Progenitor cell of endocrine pancreas (in vitro differentiated cells): ENCODE measurements at places on chromosomes 1 and 21.
A peak's percentile ranks its signal among the peaks of the same experiment; 100 is the strongest.

- DNase-seq, result no peak
These were observed 11.3 kb downstream of the CSTB start for GRCh38 chr21:43764576-43765495.

DNA sequence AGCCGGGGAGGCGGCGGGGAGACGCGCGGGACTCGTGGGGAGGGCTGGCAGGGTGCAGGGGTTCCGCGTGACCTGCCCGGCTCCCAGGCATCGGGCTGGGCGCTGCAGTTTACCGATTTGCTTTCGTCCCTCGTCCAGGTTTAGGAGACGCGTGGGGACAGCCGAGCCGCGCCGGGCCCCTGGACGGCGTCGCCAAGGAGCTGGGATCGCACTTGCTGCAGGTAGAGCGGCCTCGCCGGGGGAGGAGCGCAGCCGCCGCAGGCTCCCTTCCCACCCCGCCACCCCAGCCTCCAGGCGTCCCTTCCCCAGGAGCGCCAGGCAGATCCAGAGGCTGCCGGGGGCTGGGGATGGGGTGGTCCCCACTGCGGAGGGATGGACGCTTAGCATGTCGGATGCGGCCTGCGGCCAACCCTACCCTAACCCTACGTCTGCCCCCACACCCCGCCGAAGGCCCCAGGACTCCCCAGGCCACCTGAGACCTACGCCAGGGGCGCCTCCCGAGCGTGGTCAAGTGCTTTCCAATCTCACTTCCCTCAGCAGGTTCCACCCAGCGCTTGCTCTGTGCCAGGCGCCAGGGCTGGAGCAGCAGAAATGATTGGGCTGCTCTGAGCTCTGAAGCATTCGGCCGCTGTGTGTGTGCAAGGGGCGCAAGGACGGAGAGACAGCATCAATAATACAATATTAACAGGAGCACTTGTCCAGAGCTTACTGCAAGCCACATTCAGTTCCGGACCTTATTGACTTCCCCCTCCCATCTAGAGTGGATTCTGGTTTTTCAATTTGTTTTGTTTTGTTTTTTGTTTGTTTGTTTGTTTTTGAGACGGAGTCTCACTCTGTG is 10.3 kb downstream of the SIM2 start:
- no peak for DNase-seq

- DNase-seq, result no peak
These were observed 36.6 kb upstream of the CNIH3 start for GRCh38 chr1:224579526-224579925.

- no peak for DNase-seq
These were observed 4.2 kb upstream of the DNAJC28 start for GRCh38 chr21:33495743-33496142.

- DNase-seq, result peak; percentile 68
These were observed 16.3 kb upstream of the ACKR1 start for GRCh38 chr1:159188375-159188788.

DNA sequence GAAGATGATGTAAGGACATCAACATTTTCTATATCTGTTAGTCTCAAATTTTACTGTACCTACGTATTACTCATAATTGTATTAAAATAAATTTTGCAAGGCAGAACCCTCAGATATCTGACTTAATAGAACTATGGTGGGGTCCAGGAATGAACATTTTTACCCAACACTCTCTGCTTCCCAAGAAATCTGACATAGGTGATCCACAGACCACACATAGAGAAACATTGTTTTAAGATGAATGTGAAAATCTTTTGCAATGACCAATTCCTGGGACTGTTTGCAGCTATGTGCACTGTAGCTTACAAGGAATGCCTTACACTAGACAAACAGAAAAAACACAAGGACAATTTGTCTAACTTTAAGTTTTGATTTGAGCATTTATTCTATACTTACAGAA is 645.6 kb upstream of the ADGRL2 start:
- no peak for DNase-seq

- DNase-seq, result no peak
These were observed 27.2 kb downstream of the OVAAL start for GRCh38 chr1:180585994-180586359.

- DNase-seq, result no peak
These were observed 562.6 kb downstream of the PTPRU start for GRCh38 chr1:29798699-29799566.

DNA sequence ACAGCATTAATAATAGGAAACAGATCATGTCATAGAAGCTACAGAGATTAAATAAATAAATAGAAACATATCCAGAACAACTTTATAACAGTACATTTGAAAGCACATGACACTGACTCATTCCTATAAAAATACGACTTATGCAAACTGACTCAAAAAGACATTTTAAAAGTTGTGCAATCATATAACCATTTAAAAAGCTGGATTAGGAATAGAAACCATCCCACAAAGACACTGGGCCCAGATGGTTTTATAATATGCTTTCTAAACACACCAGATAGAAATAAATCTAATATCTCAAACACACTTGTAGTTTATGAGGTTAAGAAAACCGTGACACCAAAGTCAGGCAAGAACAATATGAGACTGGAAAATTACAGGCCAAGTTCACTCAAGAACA is 47.6 kb downstream of the MATN1 start:
- DNase-seq, result no peak

DNA sequence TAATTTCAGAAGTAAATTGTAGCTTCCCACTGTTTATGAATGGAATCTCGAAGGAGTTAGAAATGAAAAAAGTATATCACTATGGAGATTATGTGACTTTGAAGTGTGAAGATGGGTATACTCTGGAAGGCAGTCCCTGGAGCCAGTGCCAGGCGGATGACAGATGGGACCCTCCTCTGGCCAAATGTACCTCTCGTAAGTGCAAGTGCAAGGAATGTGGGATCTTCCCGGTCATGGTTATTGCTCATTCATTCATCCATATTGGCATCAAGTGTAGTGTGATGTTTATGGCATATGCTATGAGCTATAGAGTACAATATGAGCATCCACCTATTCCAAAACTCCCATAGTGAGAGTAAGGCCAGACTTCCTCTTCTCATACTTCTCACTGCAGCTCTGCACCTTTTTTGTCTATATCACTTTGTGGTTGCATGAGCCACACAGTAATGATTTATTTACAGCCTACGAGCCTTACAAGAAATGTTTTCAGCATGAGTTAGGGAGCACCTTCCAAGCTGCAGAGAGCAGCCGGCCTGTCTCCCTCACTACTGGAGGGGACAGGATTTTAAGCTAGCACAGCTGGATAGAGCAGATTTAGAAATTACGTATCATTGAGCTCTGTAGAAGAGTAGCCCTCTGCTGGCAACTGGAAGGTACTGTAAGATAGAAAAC is 24.9 kb upstream of the CR1L start:
- no peak for DNase-seq

- no peak for DNase-seq
These were observed 26.5 kb downstream of the LRRC38 start for GRCh38 chr1:13487143-13487868.

DNA sequence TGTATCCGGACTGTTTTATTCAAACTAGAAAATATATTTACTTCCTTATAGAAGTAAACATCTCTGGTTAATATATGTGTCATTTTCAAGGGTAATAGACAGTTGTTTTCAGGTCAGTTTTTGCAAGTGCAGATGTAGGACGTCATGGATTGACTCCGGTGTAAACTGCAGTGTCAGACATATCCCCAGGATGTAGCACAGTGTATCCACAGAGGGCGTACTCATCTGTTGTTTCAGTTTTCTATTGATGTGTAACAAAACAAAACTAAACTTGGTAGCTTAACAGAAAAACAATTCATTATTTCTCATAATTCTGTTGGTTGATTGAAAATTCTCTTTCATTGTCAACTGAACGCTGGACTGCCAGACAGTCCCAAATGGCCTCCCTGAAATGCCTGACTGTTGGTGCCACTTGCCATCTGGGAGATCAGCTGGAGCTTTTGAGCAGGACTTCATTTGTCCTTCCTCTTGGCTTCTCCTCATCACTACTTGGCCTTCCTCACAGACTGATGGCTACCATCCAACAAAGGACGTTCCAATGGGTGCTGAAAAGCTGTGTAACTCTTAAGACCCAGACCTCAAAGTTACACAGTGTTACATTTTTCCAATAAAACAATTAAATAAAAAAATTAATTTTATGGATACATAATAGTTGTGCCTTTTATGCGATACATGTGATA is 181.6 kb downstream of the NCAM2 start:
- DNase-seq, result no peak

GRCh38 chr1:228785366-228786330 is 50.4 kb downstream of the RHOU start:
- DNase-seq, result no peak

GRCh38 chr1:114235960-114236359 is 82.3 kb upstream of the SYT6 start:
- DNase-seq, result no peak
